ENCODE measurements at places on chromosomes 3 and 15. TPM values are rescaled to one million over a fixed set of nuclear protein-coding genes. Genes with fewer than 3 reads are reported as not detected.

GABRR3 gene
- not detected for total RNA-seq

CFAP92 gene
- total RNA-seq = 0.27 TPM

SATB1 gene
- total RNA-seq = 1.6 TPM

LRRC31 gene
- total RNA-seq = not detected

CYP1A1 gene
- 30.3 TPM for total RNA-seq

MTFMT gene
- 34.2 TPM for total RNA-seq

MED12L gene
- total RNA-seq = 0.07 TPM

ALG3 gene
- 64.2 TPM for total RNA-seq

VPS18 gene
- total RNA-seq = 52.1 TPM

FBXW12 gene
- total RNA-seq = not detected

PP2D1 gene
- not detected for total RNA-seq

TGM5 gene
- not detected for total RNA-seq

GADL1 gene
- 0.05 TPM for total RNA-seq

CFAP44 gene
- 0.53 TPM for total RNA-seq

TMEM212 gene
- total RNA-seq = not detected

ANKRD34C gene
- not detected for total RNA-seq

CCR3 gene
- not detected for total RNA-seq

EIF1B gene
- total RNA-seq = 21.9 TPM

BTLA gene
- not detected for total RNA-seq

Data from mammary microvascular endothelial cell (primary cell).